ENCODE measurements at places on chromosomes 3 and 15. TPM values are rescaled to one million over a fixed set of nuclear protein-coding genes. Genes with fewer than 3 reads are reported as not detected.

Gene EBLN2
- total RNA-seq: 9.8 TPM

Gene SENP5
- total RNA-seq: 41.1 TPM

Gene SI
- not detected for total RNA-seq

Gene ATP13A5
- not detected for total RNA-seq

Gene STAB1
- total RNA-seq: 0.09 TPM

Gene SOX14
- total RNA-seq: not detected

Gene SLC51A
- not detected for total RNA-seq

Gene ACOX2
- not detected for total RNA-seq

Gene SLC28A2
- not detected for total RNA-seq

Gene NOX5
- total RNA-seq: 0.02 TPM

Gene ROPN1
- not detected for total RNA-seq

Gene ROBO2
- total RNA-seq: not detected

Gene PLXNA1
- 6.9 TPM for total RNA-seq

Gene GPR87
- 0.20 TPM for total RNA-seq

Gene NKTR
- total RNA-seq: 106 TPM

Gene FBXW12
- total RNA-seq: not detected

Gene RPP14
- total RNA-seq: 18.2 TPM

Gene TIPARP
- 58.4 TPM for total RNA-seq

Gene DHX36
- total RNA-seq: 81.9 TPM

Gene CTXN2
- 0.05 TPM for total RNA-seq

Gene OXSM
- total RNA-seq: 12.2 TPM

Gene RSRC1
- 47.2 TPM for total RNA-seq

Gene CPN2
- not detected for total RNA-seq
